GM23338 (cell line): ENCODE measurements at places on chromosomes 3 and 15.

GRCh38 chr3:141796889-141797781 is 33.9 kb downstream of the GRK7 start:
- peak; percentile 96 for DNase-seq
- H3K36me3 ChIP-seq, result no peaks in the 10 kb centered on the region
- peak overlapping the region; percentile 50 for H3K4me3 ChIP-seq
- no peak overlapping the region for H3K27ac ChIP-seq
- H3K27me3 ChIP-seq, result peaks cover 25% of the 10 kb centered on the region

DNA sequence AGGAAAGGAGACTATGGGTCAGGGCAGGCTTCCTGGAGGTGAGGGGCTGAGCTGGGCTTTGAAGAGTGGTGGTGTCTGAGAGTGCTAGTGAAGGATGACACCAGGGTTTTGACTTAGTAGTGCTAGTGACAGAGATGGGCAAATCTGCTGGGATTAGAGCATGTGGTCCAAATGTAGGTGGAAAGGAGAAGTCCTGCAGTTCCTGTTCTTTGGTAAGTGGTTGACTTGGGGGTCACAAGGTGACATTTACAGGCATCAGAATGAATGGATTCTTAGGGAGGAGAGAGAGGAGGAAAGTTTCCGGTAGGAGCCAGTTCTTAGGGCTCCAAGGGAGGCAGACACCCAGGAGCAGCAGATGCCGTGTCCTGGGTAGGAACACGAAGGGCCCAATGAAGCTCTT is 796 bp upstream of the DOCK3 start:
- H3K4me3 ChIP-seq, result peak overlapping the region; percentile 64
- peak; percentile 17 for DNase-seq
- no peaks in the 10 kb centered on the region for H3K36me3 ChIP-seq
- peaks cover 21% of the 10 kb centered on the region for H3K4me1 ChIP-seq
- no peak overlapping the region for H3K27ac ChIP-seq

DNA sequence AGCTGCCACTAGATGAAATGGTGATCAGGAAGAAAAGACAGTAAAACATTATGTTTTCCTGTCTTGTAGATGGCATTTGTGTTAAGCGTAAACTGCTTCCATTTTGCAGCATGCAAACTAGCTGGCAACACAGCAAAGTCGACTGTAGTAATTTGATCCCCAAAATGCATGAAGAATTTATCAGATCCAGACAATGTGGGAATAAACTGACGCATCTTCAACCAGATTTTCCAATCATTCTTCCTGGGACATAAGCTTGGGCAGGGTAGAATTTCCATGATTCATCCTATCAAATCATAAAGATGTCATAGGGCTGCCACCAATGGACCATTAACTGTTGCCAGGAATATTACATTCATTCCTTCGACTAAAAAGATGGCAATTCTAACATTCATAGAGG is 260.3 kb downstream of the ERC2 start:
- H3K36me3 ChIP-seq, result no peaks in the 10 kb centered on the region; the same call in 1 of the 2 replicates
- H3K4me1 ChIP-seq, result no peaks in the 10 kb centered on the region
- no peak for DNase-seq
- H3K27me3 ChIP-seq, result no peaks in the 10 kb centered on the region

DNA sequence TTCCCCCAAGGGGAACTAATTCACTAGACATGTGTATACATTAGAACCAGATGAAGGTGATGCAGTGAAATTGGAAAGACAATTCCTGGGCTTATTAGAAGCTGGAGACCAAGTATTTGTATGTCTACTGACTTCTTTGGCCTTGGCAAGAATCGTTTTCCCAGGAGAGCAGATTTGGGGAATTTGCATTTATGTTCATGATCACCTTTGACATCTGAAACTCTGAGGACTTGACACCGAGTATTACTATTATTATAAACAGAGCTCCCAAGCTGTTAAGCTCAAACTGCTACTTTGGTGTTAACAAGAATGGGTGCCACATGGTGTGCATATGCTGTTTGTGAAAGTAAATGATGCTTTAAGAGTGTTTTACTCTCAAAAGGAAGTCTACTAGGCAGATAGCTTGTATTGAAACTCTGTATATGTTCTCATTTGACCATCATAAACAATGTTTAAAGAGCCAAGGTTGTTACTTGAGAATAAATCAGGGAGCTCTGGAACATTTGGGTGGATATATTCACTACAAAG is 519.8 kb upstream of the GOLIM4 start:
- H3K4me1 ChIP-seq, result peaks cover 58% of the 10 kb centered on the region
- H3K36me3 ChIP-seq, result no peaks in the 10 kb centered on the region
- 0 out of 2 replicates have a peak overlapping the region, but pooled peaks have one; percentile 10 for H3K4me3 ChIP-seq
- no peak for DNase-seq
- H3K27me3 ChIP-seq, result no peaks in the 10 kb centered on the region
- H3K27ac ChIP-seq, result peak overlapping the region; percentile 91

DNA sequence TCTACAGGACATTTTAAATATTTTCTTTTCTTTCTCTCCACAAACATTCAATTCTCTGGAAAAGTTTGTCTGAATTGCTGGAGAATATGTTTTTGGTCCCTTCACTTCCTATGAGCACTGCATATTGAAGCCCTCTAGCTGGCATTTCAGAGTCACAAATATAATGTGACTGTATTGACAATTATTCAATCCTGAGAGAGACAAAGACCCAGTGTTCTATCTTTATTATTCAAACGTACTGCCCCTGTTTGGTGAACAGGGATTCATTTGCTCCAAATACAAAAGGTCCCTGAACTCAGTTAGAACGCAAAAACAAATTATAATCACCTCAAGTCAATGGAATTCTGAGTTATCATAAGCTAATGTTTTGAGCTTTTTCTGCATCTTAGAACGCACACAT is 173.1 kb upstream of the CDIN1 start:
- DNase-seq, result no peak
- no peak overlapping the region for H3K27ac ChIP-seq
- no peak overlapping the region for H3K4me3 ChIP-seq
- H3K27me3 ChIP-seq, result no peaks in the 10 kb centered on the region

- H3K36me3 ChIP-seq, result no peaks in the 10 kb centered on the region
- H3K4me3 ChIP-seq, result peak within 1 kb of the TSS; percentile 64
- H3K27ac ChIP-seq, result no peak within 1 kb of the TSS
- peaks cover 21% of the 10 kb centered on the region for H3K4me1 ChIP-seq
- peaks cover 25% of the 10 kb centered on the region for H3K27me3 ChIP-seq
Measured at GRCh38 chr3:50674349-50675178, at the start of gene DOCK3. Gene DOCK3 (plus strand): TSS chr3:50674927. CDS start chr3:50675264, 337 bp downstream.

DNA sequence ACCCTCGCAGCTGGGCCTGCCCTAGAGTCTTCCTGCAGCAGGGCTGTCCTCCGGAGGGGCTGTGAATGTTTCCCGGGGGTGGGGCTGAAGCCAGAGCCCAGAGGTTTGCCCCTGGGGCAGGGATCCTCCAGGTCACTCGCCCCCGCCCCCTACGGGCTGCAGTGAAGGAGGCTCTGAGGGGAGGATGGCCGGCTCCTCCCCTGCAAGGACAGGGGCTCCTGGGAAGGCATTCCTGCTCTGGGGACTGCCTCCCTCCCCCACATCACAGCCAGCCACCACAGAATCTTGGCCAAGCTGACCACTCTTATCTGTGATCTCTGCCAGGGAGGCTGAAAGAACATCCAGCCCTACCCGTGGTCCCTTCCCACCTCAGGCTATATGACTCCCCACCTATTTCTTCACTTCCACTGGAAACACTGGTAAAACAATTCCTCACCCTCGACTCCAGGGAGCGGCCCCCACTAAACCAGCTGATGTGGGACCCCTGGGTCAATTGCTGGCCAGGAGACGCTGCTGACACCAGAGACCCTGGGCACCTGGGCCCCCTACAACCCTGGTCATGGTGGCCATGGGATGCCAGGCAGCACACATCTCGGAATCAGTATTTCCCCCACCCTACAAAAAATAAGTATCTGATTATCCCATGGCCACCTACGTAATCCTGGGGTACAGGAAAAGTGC is 66.0 kb downstream of the HMCES start:
- peaks cover 3% of the 10 kb centered on the region; the same call in 1 of the 2 replicates for H3K4me1 ChIP-seq
- no peaks in the 10 kb centered on the region for H3K27me3 ChIP-seq
- no peak overlapping the region for H3K27ac ChIP-seq
- H3K4me3 ChIP-seq, result peak overlapping the region; percentile 57
- DNase-seq, result peak; percentile 85

GRCh38 chr3:64380546-64380945 is 155.3 kb upstream of the PRICKLE2 start:
- no peaks in the 10 kb centered on the region for H3K36me3 ChIP-seq
- H3K27me3 ChIP-seq, result no peaks in the 10 kb centered on the region

- H3K4me1 ChIP-seq, result no peaks in the 10 kb centered on the region
- H3K36me3 ChIP-seq, result no peaks in the 10 kb centered on the region
- no peak overlapping the region for H3K4me3 ChIP-seq
Measured at GRCh38 chr3:53675942-53676341, 170.3 kb downstream of the CHDH start.

DNA sequence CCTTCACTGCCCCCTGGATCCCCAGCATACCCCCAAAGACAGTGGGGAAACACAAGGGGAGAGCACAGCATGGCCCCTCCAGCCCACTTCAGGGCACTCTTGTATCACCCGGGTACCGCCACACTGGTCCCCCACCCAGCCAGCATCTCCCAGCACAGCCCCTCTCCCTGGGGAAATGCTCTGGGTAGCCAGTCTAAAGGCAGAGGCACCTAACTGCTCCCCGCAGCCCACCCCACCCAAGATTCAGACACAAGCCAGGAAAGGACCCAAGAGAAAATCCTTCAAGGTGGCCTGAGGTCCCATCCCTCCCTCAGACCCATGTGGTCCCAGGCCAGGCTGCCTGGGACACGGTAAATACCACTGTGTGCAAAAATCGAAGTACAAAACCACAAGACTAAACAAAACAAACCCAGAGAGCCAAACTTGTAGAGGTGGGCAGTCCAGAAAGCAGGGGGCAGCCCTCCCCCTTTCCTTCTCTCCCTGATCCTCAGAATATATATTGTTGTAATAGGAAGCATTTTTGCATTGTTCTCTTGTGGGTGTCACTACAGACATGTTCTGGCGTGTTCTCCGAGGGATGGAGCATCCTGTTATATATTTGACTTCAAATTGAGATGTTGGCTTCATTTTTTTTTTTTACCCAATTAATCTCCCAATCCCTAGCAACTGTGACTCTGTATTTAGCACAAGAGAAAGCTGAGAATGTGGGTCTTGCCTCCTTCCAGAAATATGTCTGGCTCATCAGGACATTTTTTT is 51.7 kb downstream of the GRIP2 start:
- H3K4me3 ChIP-seq, result no peak overlapping the region
- no peak for DNase-seq
- 0 out of 2 replicates have a peak overlapping the region, but pooled peaks have one; percentile 19 for H3K27ac ChIP-seq

DNA sequence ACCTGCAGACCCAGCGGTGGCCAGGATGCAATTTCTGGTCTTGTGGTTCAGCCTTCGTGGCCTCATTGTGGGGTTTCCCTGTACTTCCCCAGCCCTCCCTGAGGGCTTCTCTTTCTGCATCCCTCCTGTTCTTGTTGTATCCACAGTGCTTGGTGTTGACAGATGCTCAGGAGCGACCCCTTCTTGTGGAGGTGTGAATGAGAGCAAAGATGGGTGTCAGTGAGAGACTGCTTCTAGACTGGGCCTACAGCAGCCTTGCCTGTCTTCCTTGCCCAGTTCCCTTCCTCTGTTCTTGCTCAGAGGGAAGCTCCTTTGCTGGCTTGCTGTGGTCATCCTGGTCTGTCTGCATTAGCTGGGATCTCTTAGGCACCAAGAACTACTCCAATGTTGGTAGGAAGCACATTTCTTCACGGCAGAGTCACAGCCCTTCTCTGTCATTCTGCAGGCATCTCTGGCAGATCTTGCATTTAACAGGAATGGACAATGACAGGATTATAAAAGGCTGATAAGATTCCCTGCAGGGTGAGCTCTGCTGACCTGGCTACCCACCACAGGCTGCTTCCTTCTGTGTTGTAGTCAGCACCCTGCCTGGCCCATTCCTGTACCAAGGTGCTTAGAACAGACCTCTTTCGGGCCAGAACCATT is 317.8 kb upstream of the C2CD4B start:
- H3K27me3 ChIP-seq, result no peaks in the 10 kb centered on the region
- H3K4me3 ChIP-seq, result no peak overlapping the region
- no peaks in the 10 kb centered on the region for H3K36me3 ChIP-seq
- DNase-seq, result peak; percentile 86

GRCh38 chr3:58630076-58630709 is 36.4 kb downstream of the FAM3D start:
- no peak overlapping the region for H3K27ac ChIP-seq
- H3K4me3 ChIP-seq, result no peak overlapping the region
- no peaks in the 10 kb centered on the region for H3K36me3 ChIP-seq
- H3K4me1 ChIP-seq, result no peaks in the 10 kb centered on the region
